Activated T-helper 1 cell treated with Interleukin-2 at 50 U/mL for 16 hours (primary cell): ENCODE measurements at places on chromosomes 16 and 17.

GRCh38 chr16:80619824-80620223 is 79.0 kb downstream of the DYNLRB2 start:
- no peak for DNase-seq

DNA sequence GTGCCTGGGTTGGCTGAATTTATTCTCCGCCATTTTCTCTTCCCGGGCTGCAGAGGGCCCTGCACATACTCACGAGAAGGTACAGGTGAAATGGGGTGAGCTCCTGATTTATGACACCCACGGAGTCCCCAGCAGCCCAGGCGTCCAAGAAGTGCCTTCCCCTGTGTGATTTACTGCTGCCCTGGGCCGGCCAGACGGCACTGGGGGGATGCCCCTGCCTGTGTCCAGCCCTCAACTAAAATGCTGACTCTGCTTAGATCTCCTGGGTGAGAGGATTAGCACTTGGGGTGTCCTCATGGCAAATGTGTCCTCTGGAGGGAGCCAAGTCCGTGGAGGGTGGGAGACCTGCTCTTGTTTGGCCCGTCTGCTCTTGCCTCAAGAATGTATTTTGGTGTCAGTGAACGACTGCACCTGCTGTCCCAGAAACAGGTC is 132.4 kb downstream of the MAF start:
- DNase-seq, result no peak

DNA sequence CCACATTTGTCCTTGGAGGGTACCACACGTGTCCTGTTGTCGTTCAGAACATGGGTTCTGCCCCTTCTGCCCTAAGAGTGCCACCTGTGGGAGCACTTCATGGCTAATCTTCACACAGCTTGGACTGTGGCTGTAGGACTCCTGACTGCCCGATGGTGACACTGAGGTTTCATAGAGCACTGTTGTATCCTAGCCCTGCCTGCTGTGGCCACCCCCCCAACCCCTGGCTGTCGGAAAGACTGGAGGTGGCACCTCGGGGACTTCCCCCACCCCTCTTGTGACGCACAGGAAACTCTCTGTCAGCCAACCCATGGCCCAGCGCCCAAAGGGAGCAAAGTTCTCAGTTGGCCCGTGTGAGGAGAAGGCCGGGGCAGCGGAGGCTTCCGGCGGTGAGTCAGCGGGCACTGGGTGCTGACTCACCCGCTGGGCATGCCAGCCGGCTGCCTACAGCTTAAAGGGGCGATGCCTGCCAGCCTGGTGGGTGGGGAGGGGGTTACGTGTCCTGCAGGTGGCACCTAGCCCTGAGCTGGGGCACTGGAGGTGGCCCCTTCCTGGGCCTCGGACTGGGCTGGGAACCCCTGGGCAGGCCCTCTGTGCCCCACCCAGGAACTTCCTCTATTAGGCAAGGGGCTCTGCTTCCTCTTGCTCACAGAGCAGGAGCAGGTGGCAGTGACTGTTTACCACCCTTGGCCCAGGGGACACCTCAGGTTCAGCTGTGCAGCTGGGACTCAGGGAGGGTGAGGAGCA is 3.4 kb downstream of the MAP2K3 start:
- DNase-seq, result peak; percentile 92

DNA sequence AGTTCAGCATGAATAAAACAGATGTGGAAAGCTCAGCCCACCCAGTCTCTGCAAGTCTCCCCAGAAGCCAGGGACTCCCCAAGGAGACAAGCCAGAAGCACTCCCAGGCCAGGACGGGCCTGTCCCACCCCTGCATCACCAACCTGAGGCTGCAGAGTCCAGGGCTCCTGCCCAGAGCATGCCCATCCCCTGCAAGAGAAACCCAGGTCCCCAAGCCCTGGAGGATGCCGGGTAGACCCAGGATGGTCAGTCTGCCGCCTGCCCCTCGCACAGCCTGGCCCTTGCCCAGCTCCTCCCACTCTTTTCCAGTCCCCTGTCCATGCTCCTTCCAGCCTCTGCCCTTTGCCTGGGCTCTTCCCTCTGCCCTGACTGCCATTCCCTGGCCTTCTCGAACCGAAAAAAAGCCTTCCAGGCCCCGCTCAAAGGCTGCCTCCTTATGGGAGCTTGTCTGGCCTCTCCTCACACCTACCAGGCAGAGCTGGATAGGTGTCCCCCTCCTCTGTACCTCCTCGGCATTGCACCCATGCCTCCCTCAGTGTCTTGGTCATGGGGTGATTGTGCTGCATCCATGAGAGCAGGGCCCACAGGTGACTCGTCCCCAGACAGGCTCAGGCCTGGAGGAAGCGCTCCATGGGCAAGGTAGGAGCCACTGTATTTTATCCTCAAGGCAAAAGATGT is 44.8 kb downstream of the BEAN1 start:
- no peak for DNase-seq

GRCh38 chr16:2860826-2861567 is 3.0 kb upstream of the PRSS22 start:
- no peak for DNase-seq

GRCh38 chr17:28579526-28579925 is 2.8 kb upstream of the ALDOC start:
- no peak for DNase-seq

DNA sequence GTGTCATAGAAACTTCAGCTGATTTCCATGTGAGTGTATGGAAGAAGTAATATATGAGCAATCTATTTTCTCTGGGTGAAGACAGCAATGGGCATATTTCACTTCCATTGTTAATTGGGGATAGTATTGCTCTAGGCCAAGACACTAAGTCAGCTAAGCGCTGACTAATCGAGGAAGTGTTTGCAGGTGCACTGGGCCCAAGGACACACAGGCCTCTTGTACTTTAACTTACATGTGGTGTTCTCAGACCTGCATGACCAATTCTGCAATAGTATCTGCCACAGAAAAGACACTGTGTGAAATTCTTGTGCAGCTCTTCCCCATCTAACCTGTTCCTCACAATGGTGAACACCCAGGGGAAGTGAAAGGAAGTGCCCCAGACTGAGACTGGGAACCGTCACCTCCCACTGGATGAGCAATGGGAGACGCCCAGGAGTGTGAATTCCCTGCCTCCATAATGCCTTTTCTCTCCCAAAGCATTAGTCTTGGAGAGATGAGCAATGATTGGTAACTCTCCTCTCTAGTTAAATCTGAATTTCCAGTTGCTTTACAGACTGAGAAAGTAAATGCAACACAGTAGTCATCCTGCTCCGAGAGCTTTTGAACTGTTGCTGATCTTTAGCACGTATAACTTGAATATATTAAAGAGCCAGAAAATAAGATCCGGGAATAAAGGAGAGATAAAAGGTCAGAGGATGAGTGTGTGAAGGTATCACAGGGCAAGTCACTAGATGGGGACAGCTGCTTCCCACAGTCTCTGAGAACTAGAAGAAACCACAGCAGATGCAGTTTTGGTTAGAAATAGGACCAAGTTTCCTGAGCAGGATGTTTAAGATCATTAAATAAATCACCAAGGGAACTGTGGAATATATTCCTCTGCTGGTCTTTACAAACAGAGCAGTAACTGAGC is 82.6 kb downstream of the CDK5R1 start:
- DNase-seq, result no peak

- no peak for DNase-seq
Observed at GRCh38 chr17:80129006-80129565, 17.8 kb downstream of the EIF4A3 start.
